ENCODE measurements at places on chromosomes 2 and 18.

GRCh38 chr2:31296641-31297287, 62.8 kb downstream of the EHD3 start:
- DNase-seq: no peak

GRCh38 chr18:75533950-75534349, 106.4 kb upstream of the SMIM21 start:
- no peak for DNase-seq

DNA sequence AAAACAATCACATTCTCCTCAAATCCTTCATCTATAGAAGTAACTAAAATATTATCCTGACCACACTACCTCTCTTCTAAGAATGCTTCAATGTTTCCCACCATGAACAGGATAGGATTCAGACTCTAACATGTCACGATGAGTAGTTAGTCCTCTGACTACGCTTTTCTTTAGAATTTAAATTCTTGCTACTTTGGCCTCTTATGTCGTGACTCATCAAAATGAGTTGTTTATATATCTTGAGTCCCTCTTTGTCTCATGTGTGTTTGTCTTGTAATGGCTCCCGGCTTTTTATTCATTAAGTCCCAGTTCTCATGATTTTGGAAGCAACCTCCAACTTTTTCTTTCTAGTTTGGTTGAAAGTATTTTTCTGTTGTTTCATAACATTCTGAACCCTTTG, 1289.2 kb downstream of the DSC3 start:
- DNase-seq: no peak

- no peak for DNase-seq
Measured at GRCh38 chr18:31500051-31500688, 2.2 kb downstream of the DSG2 start.

DNA sequence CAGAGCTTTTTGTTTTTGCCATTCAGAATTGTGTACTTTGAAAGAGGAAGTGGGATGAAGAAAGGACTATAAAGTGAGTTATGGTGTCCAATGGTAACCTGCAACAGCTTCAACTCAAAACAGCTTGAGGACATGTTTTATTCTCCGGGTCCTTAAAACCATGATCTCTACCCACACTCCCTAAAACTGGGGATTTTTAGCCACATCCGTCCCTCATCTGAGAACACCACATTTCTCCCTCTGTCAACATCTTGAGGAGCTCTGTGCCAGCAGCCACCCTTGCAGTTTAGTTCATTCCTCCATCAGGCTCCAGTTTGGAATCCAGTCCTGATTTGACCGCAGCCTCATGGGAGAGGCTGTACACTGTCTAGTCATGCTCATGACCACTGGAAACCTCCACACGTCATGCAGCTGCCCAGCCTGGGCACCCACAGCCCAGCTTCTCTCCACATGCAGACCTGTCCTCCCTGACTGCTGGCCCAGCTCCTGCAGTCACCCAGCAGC, 62.6 kb downstream of the C18orf63 start:
- no peak for DNase-seq

GRCh38 chr2:96874198-96874831, 4.4 kb upstream of the SEMA4C start:
- DNase-seq: no peak

Data from NCI-H1105 (cell line).